Kidney glomerular epithelial cell (primary cell): ENCODE measurements at places on chromosomes 3 and 15.

DNA sequence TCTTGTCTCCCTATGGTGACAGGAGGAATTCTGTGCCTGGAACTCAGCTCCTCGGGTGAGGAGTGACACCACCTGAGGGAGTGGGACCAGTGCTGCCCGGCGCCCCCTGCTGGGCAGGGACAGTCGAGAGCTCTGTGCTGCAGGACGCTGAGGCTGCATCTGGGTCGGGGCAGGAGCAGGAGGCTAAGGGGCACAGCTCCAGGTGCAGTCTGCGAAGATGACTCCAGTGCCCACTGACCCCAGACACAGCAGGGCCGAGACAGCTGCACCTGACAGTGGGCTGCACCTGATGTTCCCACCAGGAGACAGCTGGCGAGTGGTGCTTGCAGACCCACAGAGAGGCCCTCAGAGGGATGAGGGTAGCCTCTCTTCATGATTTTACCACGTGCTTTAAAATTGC is 152.9 kb downstream of the ATP10A start:
- DNase-seq: no peak

- DNase-seq: no peak
Observed at GRCh38 chr15:55256281-55257011, 33.2 kb downstream of the RAB27A start.

- no peak for DNase-seq
Observed at GRCh38 chr3:18057471-18058091, 315.1 kb upstream of the TBC1D5 start.

DNA sequence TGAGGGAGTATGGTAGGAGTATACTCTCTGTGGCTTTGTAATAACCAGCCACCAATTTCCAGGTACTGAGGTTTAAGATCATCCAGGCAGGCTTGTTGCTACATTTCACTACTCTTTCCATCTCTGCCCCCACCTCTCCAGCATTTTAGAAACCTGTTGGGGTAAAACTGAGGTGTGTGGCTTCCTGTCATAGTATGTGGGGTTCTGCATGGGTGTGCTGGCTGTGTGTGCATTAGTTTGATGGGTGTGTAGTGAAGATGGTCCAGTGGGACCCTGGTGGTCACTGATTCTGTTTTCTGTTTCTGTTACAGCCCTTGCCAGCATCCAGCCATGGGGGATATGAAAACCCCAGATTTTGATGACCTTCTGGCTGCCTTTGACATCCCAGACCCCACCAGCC is 34.0 kb downstream of the ZNF592 start:
- DNase-seq: no peak

- no peak for DNase-seq
Observed at GRCh38 chr3:129892486-129892856, 1.0 kb downstream of the TMCC1 start.

- DNase-seq: peak; percentile 80
Observed at GRCh38 chr3:171282041-171282440, 178.2 kb downstream of the TNIK start.

GRCh38 chr3:147431751-147432150 is 22.6 kb downstream of the ZIC1 start:
- DNase-seq: no peak

DNA sequence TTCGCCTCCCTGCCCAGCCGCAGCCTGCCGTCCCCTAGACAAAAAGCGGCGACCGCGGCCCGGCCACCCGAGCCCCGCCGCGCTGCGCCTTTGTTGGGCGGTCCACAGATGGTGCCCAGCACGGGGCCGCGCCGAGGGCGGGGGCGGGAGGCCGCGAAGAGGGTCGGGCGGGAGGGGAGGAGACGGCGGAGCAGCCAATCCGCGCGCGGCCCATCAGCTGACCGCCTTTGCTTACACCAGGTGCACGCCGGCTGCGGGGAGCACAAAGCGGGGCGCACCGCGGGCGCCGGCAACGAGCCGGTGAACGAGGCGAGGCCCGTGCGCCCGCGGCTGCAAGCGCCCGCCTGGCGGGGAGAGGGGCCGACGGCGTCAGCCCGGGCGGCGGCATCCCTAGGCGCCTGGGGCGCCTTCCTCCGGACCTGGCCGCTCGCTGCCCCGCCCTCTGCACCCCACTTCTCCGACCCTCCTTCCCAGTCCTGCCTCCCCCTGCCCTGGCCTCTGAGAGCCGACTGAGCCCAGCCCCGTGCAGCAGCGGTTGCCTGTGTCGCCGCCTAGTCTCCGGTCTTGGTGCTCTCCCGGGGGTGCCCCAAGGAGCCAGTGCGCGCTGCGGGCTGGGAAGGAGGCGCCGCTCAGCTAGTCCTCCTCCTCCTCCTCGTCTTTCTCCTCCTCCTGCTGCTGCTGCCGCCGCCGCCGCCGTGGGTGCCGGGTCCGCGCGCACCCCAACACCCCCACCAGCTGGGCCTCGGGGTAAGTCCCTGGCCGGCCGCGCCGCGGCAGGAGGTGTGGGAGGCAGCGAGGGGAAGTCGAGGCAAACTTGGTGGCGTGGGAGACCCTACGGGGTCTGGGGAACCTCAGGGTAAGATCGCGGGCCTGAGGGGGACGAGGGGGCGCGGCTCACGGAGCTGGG is at the start of gene LRRN1:
Gene LRRN1 (plus strand): TSS at position 259 of the 907 bp plus-strand sequence. CDS start 45,211 bp downstream, outside the sequence.
- DNase-seq: no peak

- no peak for DNase-seq
Observed at GRCh38 chr3:18868911-18869689, 279.2 kb upstream of the KCNH8 start.

- no peak for DNase-seq
Observed at GRCh38 chr3:171565481-171566058, 105.4 kb upstream of the TNIK start.

- DNase-seq: no peak
Observed at GRCh38 chr3:187813198-187813597, 67.9 kb upstream of the BCL6 start.

- no peak for DNase-seq
Observed at GRCh38 chr3:27202959-27203358, 166.2 kb downstream of the NEK10 start.

DNA sequence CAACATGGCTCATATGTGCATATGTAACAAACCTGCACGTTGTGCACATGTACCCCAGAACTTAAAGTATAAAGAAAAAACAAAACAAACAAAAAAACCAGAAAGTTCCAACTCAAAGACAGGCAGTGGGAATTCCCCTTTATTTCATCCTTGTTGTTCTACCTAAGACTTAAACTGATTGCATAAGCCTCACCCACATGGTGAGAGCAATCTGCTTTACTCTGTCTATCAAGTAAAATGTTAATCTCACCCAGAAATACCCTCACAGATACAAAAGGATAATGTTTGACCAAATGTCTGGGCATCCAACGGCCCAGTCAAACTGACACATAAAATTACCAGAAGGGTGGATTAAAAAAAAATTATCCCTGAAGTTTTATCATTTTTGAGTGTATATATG is 190.9 kb upstream of the PLSCR5 start:
- no peak for DNase-seq

GRCh38 chr15:83164771-83165404 is 42.7 kb downstream of the HDGFL3 start:
- DNase-seq: no peak

DNA sequence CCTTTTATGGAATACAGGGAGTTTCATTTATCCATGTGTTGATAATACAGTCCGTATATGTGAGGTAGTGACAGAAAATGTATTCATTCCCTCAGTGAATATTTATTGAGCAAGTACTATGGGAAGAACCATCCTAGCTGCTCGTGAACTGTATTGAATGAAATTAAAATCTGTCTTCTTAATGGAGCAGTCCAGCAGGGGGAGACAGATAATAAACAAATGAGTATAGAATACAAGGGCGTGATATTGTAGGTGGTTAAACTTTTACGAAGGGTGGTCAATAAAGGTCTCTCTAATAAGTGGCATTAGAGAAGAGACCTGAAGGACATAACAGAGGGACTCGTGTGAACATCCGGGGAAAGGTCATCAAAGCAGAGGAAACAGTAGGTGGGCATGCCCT is 62.7 kb upstream of the OSTN start:
- DNase-seq: peak; percentile 5

GRCh38 chr3:171516765-171517164 is 56.6 kb upstream of the TNIK start:
- no peak for DNase-seq

- DNase-seq: no peak
Observed at GRCh38 chr3:148923592-148923991, 58.5 kb downstream of the CPA3 start.

DNA sequence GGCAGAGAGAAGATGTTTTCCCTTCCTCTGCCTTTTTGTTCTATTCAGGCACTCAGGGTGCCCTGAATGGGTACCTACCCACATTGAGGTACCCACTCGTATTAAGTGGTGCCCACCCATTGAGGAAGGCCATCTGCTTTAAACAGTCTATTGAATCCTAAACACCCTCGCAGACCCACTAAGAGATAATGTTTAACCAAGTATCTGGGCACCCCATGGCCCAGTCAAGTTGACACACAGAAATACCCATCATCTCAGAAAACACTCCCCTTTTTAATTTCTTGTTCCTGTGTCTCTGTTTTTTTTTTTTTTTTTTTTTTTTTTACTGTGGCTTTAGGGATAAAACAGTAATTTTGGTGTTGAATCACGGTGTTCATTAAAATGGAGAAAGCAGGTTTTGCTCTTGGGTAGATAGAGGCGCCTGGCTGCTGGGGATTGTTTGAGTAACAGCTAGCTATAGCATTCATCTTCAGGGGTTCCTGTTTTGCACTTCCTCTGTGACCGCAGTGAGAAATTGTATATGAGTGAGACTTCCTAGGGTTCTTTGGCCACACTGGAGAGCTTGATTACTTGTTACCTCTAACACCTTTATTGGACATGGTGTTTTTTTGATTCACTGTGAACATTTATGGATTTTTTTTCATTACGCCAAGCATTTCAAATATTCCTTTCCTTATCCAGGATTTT is 259.1 kb downstream of the PTPRG start:
- no peak for DNase-seq

DNA sequence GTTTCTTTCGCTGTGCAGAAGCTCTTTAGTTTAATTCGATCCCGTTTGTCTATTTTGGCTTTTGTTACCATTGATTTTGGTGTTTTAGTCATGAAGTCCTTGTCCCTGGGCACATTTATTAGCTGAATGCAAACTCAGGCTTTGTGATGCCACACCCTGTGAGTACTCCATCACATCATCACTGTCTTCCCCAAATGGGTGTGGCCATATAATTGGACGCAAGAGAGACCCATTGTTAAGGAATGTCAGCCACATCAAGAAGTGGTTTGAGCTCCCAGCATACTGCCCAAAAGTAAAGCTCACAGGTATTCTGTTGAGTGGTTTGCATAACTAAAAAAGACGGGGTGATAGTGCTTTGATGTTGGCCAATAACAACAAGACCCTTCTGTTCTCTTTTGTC is 245.7 kb downstream of the SV2B start:
- DNase-seq: no peak

- DNase-seq: no peak
Observed at GRCh38 chr3:85574006-85574705, 615.4 kb downstream of the CADM2 start.

- DNase-seq: no peak
Observed at GRCh38 chr3:5699313-5699712, 511.8 kb downstream of the EDEM1 start.

GRCh38 chr3:150861851-150862250 is 43.4 kb downstream of the MINDY4B start:
- no peak for DNase-seq

DNA sequence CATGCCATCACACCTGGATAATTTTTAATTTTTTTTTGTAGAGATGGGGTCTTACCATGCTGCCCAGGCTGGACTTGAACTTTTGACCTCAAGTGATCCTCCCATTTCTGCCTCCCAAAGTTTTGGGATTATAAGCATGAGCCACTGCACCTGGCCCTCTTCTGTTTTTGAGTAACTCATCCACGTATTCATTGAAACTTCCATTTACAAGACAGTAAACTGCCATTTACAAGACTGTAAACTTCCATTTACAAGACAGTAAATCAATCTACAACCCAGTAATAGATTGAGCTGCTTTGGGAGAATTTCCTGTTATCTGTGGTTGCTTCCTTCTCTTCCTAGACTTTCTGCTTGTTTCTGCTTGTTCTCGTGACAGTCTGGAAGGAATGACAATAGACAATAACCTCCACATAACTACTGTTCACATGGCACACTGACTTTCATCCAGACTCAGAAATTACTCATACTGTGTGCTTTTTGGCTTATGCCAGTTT is 114.7 kb upstream of the CCNL1 start:
- no peak for DNase-seq

GRCh38 chr3:183619624-183620251 is 15.7 kb upstream of the KLHL24 start:
- DNase-seq: no peak

GRCh38 chr3:126472277-126473006 is 3.2 kb downstream of the ZXDC start:
- DNase-seq: peak; percentile 63
